ENCODE measurements at places on chromosomes 7 and 10. TPM values are rescaled to one million over a fixed set of nuclear protein-coding genes. Genes with fewer than 3 reads are reported as not detected.

DNA sequence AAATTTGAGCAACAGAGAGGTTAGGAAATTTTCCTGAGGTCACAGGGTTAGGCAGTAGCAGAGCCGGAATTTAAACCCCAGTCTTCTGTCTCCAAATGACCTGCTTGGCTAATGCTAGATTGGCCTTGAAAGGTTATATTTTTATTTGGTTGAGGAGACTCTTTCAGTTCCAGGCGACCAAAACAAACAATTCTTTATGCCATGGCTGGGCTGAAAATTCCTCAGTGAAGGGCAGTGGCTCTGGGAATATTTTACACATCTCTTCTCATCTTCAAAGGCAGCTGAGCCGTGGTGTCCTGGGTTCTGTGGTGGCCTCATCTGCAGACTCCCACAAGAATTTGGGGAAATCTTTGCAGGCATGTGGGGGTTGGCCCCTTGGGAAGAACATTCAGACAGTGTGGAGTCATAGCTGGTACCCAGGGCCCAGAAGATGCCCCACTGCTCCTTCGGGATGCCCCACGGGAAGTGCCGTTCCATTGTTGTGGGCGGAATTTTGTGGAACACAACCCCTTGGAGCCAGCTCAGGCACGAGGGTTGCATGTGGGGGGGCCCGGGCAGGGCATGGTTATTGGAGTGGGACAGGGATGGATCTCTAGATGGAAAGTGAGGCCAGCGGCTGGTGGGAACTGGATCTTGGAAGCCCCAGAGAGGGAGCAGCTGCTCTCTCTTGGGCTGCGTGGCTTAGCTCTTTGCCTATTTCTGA is 33.2 kb downstream of the RPS24 start:
- no peak for DNase-seq

DNA sequence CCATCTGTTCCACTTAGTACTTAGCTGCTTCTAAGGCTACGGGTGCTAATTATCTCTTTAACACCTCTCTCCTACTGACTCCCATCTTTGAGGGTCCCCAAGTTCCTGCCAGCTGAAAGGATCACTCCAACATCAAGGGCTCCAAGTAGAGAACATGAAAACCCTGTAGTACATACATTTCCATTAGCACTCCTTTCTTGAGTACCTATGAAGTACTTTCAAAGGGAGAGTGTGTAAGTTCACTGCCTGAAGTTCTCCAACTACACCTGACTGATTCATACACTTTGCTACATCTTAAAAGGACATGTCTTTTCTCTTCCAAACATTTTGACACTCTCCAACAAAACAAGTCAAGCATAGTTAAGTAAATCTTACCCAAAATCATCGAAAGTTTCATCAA is 113.8 kb downstream of the COL28A1 start:
- DNase-seq: no peak

- DNase-seq: no peak
These were observed 120.4 kb downstream of the ARHGAP21 start for GRCh38 chr10:24603333-24603732.

GRCh38 chr7:28703037-28703765 is 254.9 kb downstream of the TRIL start:
- no peak for DNase-seq

DNA sequence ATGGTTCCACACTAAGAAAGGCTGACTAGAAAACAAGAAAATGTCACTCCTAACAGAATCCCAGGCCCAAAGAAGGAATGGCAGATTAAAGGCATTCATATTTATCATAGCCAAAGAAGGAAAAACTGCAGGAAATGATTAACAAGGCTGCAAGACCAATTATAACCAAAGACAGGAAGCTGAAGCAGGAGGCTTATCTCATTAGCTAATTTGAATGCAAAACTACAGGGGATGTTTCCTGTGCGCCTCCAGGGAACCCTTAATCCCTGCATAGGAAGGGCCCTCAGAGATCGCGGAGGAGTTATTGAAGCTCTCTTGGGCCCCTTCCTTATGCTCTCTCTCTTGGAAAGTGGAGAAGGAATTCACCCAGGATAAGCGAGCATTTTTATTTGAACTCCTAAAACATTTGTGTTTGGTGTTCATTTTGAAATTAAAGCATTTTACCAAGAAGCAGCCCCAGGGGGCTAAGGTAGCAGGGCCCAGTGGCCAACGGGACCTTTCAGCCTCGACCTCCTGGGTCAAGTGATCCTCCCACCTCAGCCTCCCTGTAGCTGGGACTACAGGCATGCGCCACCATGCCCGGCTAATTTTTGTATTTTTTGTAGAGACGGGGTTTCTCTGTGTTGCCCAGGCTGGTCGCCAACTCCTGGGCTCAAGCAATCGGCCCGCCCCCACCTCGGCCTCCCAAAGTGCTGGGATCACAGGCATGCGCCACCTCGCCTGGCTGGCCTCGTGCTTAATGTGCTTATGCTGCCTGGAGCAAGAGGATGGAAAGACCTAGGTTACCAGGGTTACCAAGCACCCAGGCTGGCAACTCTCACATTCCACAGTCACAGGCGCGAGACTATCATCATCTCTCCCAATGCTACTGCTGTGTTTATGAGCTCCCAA is 24.1 kb upstream of the PROSER2 start:
- DNase-seq: no peak

Gene SKIDA1
- 0.23 TPM for polyA plus RNA-seq

Gene CFAP69
- polyA plus RNA-seq: 4.2 TPM

DNA sequence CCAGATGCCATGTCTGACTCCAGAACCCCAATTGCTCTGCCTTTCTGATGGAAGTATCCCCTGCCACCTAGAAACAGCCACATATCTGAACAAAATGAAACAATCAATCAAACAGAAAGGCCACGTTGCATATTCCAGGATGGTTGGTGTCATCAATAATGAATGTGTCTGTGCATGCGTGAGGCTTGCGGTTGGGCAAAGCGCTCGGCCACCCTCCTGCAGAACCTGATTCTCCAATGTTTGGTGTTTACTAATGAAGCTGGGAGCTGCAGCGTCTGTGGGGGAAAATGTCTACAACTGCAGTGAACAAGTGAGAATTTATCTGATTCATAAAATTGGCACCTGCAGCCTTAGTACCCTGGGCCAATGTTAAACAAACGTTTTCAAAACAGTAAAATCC is 121.2 kb upstream of the ADARB2 start:
- no peak for DNase-seq

DNA sequence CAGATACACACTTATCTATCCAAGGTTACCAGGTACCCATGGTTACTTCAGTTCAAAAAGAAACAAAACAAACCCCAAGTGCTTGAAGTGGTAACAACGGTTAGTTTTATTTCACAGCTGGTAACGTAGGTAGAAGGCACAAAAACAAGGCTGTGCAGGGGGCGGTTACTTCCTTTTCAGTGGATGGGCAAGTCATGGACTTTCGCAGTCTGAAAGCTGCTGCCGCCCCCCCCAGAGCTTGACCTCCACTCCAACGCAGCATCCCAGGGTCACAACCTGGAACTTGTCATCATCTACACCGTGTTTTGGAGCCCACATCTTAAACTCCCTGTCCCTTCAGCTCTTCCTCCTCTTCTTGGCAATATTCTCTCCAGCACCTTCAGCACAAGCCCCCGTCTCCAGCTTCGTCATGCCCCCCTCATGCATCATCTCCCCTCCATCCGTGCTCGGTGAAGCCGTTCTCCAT is 181.2 kb upstream of the ITGB1 start:
- DNase-seq: no peak

GRCh38 chr7:127786184-127786583 is 134.2 kb downstream of the SND1 start:
- DNase-seq: no peak

GRCh38 chr7:1847260-1848001 is 177.4 kb downstream of the ELFN1 start:
- no peak for DNase-seq

Gene SYT15B
- polyA plus RNA-seq: 0.67 TPM

DNA sequence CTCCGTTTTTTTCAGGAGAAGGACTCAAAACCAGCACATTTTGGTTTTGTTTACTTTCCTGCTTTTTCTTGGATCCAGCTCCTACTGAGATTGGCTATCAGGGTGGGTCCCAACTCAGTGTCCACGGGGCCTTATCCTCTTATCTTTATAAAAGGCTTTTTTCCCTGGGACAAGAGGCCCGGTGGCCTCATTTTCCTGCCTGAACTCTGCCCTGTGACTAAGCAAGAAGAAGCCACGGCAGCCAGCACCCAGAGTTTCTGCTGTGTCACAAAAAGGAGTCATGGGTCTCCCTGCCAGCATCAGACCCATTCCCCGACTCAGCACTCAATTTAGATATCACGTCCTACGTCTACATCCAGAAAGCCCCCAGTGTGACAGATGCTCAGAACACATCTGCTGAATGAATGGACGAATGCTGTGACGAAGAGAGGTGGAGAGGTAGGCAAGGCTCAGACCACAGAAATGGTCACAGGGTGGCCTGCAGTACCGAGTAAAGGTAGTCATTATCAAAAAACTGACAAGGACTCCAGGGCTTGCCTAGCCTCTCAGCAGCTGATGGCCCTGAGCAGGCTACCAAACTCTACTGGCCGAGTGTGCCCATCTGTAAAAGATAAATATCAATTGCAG is 16.7 kb downstream of the DLG5 start:
- DNase-seq: no peak

Gene BLOC1S2
- 32.2 TPM for polyA plus RNA-seq

DNA sequence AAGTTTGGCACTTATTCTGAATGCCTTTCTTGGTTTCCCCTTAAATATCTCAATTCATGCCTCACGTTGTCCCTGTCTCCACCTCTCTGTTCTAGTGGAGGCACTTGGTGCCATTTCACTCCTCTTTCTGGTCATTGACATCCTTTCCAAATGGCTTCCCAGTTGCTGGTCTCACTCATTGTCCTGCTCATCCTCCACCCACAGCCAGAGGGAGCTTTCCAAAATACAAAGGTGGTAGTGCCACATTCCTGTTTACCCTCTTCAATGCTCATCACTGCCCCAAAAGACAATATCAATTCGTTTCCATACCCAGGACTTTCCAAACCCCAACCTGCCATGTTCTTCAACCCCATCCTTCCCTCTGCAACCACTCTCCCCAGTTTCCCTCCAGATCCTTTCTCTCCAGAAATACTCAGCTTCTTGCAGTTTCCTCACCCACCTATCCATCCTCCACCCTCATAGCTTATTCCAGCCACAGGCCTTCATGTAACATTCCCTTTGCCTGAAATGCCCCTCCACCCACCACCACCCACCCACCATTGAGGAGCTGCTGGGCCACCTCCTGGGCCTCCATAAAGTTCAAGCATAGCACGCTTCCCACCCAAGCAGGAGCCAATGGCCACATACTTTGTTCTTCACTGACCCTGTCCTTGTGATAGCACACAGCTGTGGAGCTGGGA is 63.1 kb upstream of the ADRB1 start:
- DNase-seq: no peak

- DNase-seq: no peak
These were observed 44.2 kb downstream of the BPGM start for GRCh38 chr7:134690614-134691504.

Gene TMEM225B
- polyA plus RNA-seq: 0.10 TPM

Data from heart right ventricle (tissue), 16 donors.